Activated naive CD4-positive, alpha-beta T cell treated with anti-CD3 and anti-CD28 coated beads, Interleukin-2, amount 50 U/mL, for 16 hours (primary cell): ENCODE measurements at places on chromosomes 13 and 19.

- DNase-seq, result no peak
Measured at GRCh38 chr13:59360108-59360507, 803.6 kb downstream of the DIAPH3 start.

DNA sequence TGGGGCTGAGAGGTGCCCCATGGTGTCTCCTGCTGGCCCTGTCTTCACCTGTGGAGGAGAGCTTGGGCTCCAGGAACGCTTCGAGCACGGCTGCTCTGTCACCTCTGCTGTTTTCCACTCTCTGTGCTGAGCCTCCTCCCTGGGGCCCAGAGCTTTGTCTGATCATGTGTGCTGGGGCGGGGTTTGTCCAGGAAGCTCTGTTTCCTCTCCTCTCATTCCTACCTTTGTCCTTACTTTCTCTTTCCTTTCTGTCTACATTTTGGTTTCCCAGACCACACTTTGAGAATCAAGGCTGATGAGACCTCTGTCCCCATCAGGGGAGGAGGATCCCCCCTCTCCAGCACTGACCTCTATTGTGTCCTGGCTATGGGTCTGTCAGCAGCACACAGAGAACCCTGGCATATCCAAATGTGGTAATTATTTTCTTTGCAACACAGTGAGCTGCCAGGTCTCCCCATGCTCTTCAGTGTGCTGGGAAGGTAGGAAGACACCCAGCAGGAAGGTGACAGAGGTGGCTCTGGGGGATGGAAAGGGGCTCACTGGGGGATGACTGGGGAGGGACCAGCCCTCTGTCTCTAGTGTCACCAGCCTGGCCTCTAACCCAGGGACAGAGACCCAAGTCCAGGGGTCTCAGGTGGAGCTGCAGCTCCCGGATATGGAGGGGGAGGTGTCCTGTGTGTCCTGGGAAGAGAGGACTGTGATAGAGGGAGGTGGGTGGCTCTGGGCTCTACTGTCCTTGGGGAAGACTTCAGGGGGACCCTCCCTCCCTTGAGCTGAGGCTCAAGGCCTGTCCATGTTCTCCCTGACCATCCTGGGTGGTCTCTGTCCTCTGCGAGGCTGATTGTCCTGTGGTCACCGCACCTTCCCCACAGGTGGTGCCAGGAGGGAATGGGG lies at the start of gene CEACAM1:
Gene CEACAM1, minus strand, starts transcription at position 128 of the 894 bp plus-strand sequence. Its CDS starts 107 bp downstream, at position 21.
- DNase-seq, result peak; percentile 39

DNA sequence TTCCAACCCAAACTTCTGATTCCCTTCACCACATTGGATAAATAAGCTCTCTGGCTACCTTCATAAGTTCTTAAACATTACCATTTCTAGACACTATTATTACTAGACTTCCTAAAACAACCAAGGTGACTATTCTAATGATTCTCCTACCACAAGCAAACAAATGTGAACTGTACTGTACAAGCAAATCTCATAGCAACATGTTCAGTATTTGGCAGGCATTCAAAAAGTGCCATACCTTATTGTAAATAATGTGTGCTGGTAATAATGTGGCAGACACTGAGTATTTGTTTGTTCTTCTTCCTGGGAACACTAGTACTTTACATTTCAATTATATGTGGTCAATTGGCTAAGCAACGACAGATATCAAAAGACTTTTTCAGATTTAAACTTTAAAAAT lies 986.0 kb upstream of the SPRY2 start:
- no peak for DNase-seq

GRCh38 chr19:8552810-8553209 lies 24.4 kb downstream of the MYO1F start:
- no peak for DNase-seq

GRCh38 chr13:105878119-105878700 lies 657.3 kb downstream of the EFNB2 start:
- DNase-seq, result no peak

DNA sequence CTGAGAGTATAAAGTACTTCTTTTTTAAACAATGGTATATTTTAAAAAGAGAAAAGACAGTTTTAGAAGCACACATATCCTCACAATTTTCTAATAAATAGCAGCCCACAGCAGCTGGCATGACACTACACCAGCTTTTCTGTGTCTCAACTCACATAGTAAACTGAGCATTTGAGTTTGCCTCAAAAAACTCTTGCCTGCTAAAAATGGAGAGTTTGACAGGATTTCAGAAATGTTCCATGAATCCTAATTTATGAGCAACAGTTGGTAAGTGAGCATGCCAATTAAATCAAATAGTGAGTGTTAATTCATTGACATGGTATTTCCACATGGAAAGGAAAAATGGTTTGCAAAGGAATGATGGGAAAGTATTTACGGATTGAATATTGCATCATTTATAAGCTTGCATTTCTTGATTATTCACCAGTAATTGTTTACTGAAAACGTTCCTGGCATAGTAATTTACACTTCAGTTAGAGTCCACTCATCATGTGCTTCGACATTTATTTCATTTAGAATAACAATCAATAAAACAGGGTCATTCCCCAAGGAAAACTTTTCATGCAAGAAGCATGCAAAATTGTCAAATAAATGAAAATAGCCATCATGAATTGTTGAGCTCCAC lies 323.0 kb downstream of the EFNB2 start:
- DNase-seq, result no peak

DNA sequence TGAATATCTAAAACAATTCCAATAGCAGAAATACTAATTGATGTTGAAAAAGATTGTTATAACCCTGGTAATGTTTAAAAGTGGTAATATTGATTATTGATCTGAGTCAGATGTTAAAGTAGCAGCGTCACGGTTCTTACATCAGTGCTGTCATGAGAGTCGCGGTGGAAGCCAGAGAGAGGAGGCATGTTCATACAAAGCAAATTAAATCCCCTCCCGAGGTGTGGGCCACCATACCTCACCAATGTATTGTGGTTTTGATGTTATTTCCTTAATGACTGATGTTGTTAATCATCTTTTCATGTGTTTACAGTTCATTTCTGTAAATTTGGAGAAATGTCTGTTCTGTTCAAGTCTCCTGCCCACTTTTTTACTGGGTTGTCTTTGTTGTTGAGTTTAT lies 11.2 kb downstream of the ZNF317 start:
- DNase-seq, result no peak

DNA sequence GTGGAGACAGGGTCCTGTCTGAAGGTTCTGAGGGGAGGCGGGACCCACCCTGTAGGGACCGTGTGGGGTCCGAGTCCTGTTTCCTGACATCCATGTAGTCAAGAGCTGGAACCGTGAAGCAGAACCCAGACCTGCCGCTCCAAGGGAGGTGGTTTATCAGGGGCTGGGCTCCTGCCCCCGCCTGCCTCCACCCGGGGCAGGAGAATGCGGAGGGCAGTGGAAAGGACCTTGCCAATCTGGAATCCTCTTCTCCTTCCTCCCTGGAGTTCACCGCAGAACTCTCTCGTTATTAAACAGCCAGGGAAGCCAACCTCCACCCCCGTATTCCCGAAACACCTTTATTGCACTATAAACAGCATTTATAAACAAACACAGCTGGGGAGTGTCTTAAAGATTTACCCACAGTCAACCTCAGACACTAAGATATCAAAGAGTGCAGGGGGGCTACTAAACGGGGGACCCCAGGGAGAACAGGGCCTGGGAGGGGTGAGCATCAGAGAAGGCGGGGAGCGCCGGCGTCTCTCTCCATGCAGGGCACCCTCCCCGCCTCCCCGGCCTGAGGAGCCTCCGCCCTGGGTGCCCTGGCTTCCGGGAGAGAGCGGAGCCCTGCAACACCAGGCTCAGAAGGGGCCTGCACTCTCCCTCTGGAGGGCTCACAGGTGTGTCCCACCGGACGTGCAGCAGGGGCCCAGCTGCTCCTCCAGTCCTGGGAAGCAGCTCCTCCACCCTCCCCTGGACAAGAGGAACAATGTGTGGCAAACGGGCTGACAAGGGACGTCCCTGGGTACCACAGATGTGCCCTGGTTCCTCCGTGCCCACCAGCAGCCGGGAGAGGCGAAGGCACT lies 3.6 kb downstream of the C2CD4C start:
- peak; percentile 7 for DNase-seq

GRCh38 chr13:24491845-24492244 lies 20.7 kb downstream of the PARP4 start:
- DNase-seq, result no peak

DNA sequence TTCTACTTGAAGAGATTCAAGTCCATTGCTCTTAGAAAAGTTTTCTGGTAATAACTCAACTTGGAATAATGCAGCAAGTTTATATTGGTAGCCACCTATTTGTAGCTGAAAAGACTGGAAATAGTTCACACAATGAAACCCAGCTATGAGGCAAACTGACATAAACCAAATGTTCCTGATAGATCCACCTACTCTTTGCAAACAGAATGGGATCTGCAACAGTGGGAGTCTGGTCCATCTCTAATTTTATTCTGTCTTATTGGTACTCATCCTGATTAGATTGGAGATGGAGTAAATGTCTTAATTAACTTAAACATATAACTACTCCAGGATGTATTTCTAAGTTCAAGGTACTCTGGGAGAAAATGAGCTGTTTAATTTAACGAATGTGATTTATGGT lies 438.0 kb downstream of the OLFM4 start:
- DNase-seq, result no peak

DNA sequence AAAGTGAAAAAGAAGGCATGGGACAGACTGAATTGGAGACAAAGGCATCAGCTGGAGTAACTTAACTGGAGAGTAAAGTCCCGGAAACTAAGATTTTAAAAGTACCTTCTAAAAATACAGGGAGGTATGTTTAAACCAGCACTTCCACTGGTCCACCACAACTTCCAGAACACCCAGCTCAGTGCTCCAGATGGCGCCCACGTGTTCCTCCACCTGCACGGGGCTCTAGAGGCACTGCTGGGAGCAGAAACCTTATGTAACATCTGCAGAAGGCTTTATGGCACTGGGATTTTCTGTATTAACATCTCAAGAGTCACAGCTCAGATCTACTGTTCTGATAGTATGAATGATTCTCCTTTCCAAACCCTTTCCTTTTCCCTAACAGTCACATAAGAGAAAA lies 252.1 kb downstream of the DCLK1 start:
- DNase-seq, result no peak

DNA sequence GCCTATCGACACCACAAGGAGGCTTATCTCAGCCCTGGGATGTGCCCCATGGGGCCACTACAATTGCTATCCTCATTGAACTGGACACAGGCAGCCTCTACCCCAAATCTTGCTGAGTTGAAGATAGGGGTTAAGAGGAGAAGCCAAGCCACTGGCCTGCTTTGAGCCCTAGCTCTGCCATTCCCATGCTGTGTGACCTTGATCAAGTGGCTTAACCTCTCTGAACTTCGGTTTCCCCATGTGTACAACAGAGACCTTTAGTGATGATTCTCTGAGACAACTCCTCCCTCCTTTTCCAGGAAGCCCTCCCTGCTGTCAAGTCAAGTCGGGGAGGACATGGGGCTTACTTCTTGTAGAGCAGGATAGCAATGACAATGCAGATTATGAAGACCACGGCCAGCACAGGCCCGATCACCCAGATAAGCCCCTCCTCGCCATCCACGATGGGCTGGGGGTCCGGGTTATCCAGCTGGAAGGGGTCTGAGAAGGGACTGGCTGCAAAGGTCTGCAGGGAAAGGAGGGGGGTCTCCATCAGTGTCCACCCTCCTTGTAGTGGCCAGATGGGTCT lies 121.6 kb downstream of the PTPRS start:
- no peak for DNase-seq

GRCh38 chr13:75800545-75800944 lies 164.4 kb downstream of the LMO7 start:
- no peak for DNase-seq

- peak; percentile 9 for DNase-seq
Measured at GRCh38 chr19:400976-401865, 7.7 kb downstream of the C2CD4C start.

DNA sequence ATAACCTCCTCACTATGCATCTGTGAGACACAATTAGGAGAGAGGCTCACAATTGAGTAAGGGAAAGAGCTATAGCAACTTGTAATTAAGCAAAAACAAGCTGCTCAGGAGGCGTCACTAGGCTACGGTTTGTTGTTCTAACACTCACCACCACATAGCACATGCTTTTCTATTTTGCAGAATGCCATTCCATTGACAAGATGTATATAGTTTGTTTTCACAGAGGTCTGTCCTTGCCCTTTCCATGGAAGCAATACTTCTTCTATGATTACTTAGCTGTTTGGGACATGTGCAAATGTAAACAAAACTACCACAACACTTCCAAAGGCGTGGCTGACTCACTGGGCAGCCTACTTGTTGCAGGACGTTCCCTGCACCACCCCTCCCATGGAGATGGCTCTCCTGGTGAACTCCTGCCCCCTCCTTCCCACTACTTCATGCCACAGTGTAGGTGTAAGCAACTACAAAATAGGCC lies 33.9 kb upstream of the FAM216B start:
- DNase-seq, result no peak

DNA sequence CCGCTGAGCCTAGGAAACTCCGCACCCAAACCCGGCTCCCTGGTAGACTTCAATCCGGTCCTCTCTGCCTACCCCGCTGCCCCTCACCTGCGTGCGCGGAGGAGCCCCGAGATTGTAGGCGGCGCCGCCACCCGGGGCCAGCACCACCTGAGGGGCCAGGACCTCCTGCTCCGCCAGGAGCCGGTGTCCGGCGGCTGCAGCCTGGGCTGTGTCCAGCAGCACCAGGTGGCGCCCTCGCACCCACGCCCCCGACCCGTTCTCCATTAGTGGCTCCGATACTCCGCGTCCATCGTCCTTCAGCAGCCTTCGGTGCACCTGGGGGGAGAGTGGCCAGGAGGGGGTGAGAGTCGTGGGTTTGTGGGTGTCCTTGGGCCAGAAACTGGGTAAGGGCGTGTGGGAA lies 18.5 kb downstream of the MAN2B1 start:
- DNase-seq, result no peak

GRCh38 chr13:36345438-36346221 lies 564 bp downstream of the SPART start:
- peak; percentile 42 for DNase-seq

DNA sequence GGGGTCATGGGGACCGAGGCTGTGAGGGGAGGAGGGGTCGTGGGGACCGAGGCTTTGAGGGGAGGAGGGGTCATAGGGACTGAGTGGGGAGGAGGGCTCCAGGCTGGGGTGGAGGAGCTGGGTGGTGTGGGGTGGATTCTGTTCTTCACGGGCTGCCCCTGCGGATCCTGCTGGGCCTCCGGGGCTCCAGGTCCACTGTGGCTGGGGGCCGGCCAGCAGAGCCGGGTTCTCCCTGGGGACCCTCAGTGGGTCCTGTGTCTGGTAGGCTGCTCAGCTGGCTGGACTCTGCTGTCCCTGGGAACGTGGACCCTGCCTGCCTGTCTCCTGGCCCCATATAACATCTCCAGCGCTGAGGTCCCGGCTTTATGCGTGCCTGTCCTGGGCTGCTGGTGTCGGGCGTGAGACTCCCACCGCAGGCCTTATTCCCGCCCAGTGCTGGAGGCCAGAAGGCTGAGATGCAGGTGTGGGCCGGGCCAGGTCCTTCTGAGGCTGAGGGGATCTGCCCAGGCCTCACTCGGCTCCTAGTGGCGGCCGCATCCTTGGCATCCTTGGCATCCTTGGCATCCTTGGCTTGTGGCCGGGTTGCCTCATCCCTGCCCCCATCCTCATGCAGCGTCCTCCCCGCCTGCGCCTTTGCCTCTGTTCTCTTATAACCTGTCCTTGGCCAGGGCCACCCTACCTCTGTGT lies 19.8 kb upstream of the GNA15 start:
- no peak for DNase-seq
